Small intestine (tissue), 16 donors: ENCODE measurements at places on chromosomes 1 and 21.
A peak's percentile ranks its signal among the peaks of the same experiment; 100 is the strongest.

DNA sequence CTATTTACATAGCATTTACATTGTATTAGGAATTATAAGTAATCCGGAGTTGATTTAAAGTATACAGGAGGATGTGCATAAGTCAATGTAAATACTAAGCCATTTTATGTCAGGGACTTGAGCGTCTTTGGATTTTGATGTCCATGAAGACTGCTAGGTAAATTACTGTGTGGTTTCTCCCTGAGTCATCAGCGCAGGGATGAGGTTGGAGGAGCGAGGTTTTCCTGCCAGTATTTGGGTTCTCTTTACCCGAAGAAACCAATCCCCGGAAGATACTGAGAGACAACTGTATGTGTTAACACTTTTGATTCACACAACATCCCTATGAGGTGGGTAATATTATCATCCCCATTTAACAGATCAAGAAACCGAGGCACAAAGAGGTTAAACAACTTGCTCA lies 29.3 kb downstream of the BATF3 start:
- no peak for DNase-seq
- H3K27ac ChIP-seq, result no peak overlapping the region
- peaks cover 5% of the 10 kb centered on the region for H3K4me1 ChIP-seq
- no peaks in the 10 kb centered on the region for H3K36me3 ChIP-seq

GRCh38 chr1:222028116-222028515 lies 286.2 kb upstream of the DUSP10 start:
- H3K27ac ChIP-seq, result no peak overlapping the region
- no peaks in the 10 kb centered on the region for H3K36me3 ChIP-seq
- H3K4me1 ChIP-seq, result no peaks in the 10 kb centered on the region
- no peak overlapping the region for H3K4me3 ChIP-seq

DNA sequence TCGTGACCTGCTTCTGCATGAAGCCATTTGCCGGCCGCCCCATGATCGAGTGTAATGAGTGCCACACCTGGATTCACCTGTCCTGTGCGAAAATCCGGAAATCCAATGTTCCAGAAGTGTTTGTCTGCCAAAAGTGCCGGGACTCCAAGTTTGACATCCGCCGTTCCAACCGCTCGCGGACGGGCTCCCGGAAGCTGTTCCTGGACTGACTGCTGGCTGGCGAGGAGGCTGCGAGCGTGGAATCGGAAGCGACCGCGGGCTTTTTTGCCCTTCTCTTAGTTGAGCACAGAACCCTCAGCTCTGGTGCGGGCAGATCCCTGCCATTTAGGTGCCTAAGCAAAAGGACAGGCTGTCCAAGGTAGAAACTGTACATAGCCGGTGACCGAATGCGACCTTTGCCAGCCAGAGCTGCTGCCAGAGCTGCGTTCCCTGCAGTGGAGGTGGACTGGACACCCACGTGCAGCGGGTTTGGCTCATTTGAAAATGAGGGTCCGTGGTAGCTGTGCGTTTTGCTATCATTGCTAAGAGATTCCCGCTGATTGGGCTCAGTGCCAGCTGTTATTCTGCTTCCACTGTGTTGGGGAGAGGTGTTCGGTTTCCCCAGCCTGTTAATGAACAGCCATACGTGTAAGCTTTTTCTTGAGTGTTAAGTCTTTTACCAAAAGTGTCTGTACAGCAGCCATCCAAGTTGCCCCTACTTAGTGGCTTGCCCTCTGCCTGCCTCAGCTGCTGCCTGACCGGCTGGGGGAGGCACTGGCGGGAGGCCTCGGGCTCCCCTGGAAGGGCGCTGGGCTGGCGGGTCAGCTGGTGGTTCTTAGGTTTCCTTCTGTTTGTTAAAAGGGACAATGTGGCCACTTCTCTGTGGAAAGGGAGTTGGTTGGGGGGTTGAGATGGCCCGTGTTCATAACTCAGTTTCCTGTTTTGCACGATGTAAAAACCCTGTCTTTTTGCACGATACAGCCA lies 3.0 kb upstream of the THAP3 start:
- DNase-seq, result no peak
- no peak overlapping the region for H3K27ac ChIP-seq
- H3K4me3 ChIP-seq, result no peak overlapping the region
- H3K27me3 ChIP-seq, result no peaks in the 10 kb centered on the region

DNA sequence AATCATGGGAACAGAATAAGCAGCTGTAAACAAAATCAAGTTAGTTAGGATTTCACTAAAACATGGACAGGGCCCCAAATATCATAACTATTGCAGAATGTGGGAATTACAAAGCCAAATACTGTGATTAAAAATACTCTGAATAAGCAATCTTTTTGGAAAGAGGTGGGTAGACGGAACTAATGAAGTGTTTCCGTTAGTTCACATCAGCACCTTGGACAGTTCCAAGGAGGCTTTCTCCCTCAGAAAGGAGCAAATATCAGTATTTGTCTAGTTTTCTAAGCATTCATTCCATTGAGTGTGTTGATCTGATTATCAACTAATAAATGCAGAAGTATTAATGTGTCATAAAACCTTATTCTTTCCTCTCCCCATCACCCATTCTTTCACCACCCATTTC lies 97.4 kb downstream of the FAM78B start:
- H3K27me3 ChIP-seq, result no peaks in the 10 kb centered on the region
- H3K4me1 ChIP-seq, result no peaks in the 10 kb centered on the region
- H3K4me3 ChIP-seq, result no peak overlapping the region
- no peak overlapping the region for H3K27ac ChIP-seq
- no peaks in the 10 kb centered on the region for H3K36me3 ChIP-seq

DNA sequence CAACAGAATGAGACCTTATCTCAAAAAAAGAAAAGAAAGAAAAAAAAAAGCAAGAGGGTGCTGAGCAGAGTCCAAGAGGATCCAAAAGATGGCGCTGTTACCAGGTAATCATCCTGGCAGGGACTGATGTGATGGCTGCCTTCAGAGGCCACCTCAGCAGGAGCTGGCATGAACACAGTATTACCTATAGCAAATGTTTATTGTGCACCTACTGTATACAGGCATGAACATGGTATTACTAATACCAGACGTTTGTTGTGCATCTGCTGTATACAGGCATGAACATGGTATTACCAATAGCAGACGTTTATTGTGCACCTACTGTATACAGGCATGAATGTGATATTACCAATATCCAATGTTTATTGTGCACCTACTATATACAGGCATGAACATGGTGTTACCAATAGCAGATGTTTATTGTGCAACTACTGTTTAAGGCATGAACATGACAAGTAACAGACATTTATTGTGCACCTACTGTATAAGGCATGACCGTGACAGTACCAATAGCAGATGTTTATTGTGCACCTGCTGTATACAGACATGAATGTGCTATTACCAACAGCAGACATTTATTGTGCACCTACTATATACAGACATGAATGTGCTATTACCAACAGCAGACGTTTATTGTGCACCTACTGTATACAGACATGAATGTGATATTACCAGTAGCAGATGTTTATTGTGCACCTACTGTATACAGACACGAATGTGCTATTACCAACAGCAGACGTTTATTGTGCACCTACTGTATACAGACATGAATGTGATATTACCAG lies 115.1 kb upstream of the TMEM51 start:
- DNase-seq, result peak; percentile 35
- H3K4me1 ChIP-seq, result no peaks in the 10 kb centered on the region
- H3K27me3 ChIP-seq, result no peaks in the 10 kb centered on the region
